Stimulated activated CD8-positive, alpha-beta memory T cell treated with anti-CD3 and anti-CD28 coated beads, Interleukin-4, amount 100 ng/mL, for 4 hours (primary cell): ENCODE measurements at places on chromosomes 7 and 10.

- no peak for DNase-seq
Observed at GRCh38 chr10:44946205-44946604, 13.4 kb upstream of the RASSF4 start.

DNA sequence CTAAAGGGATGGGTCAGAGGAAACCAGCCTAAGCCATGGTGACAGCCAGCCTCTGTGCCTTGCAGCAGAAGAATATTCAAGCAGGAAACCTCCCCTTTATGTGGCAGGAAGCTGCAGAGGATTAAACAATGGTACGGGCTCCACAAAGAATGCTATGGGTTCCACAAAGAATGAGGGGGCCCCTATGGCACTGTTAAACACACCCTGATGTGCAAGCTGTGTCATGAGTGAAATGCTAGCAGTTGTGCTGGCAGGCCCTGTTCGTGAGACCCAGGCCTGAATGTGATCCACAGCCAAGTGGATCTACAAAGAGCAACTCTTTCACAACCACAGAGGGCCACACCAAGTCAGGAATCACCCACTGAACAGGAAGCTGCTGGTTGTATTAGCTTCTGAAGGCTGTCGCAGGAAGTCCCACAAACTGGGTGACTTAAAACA is 68.9 kb downstream of the MYOF start:
- no peak for DNase-seq

- no peak for DNase-seq
Observed at GRCh38 chr7:96014617-96015016, 242.3 kb downstream of the DYNC1I1 start.

DNA sequence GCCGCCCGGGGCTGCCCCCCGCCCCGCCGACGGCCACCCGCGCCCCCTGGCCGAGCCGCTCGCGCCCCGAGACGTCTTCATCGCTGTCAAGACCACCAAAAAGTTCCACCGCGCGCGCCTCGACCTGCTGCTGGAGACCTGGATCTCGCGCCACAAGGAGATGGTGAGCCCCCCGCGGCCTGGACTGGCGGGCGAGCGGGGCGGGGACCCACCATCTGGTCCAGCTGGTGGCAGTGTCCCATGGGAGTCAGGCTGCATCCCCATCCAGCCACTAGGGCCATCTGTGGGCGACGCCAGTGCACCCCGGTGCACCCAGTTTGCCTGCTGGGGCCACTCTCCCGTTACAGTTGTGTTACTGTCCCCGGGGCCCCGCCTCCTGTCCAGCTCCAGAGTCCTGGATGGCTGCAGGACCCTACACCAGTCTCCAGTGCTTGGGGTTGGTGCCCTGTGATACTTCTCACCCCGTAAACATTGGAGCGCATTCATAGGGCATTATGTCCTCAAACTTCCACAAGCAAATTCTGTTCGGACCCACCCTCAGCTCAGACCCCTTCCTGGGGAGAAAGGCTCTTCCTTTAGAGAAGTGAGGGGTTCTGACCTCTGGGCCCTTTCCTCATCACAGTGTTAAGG is 672 bp downstream of the LFNG start:
- no peak for DNase-seq

GRCh38 chr7:91151916-91152315 is 112.3 kb upstream of the FZD1 start:
- no peak for DNase-seq

- no peak for DNase-seq
Observed at GRCh38 chr7:87671-88070, 104.7 kb upstream of the FAM20C start.

DNA sequence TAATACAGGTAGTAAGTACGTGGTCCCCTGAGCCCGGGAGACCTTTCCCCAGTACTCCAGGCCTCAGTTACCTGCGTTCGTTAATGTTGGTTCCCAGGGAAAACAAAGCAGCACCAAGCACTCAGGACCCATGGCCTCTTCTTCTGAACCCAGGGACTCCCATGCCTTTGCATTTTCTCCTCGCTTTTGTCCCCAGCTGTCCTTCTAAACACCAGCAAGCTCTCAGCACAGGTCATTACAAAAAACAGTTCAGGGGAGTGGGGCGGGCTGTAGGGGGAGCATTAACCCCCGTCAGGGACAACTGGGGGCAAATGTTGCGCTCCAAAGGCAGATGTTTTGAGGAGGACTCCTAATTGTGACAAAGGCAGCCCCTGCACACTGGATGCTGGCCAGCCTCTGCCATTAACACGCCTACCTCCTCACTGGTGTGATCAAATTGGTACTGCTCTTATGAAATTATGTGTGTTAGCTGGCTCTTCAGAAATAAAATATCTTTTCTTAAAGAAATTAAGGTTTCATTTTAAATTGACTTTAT is 80.5 kb upstream of the LRGUK start:
- no peak for DNase-seq

DNA sequence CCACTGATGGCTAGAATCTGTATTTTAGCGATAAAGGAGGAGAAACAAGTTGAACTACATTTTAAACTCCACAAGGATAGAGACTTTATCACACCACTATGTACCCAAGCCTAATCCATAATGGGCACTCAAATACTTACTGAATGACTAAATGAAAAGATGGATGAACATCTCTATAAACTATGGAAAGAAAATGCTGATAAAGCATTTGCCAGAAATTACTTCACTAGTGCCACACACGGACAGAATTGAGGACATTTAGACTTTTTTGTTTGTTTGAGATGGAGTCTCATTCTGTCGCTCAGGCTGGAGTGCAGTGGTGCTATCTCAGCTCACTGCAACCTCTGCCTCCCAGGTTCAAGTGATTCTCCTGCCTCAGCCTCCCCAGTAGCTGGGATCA is 1.7 kb upstream of the NSUN6 start:
- no peak for DNase-seq

- DNase-seq: no peak
Observed at GRCh38 chr7:13829914-13830900, 159.3 kb downstream of the ETV1 start.

DNA sequence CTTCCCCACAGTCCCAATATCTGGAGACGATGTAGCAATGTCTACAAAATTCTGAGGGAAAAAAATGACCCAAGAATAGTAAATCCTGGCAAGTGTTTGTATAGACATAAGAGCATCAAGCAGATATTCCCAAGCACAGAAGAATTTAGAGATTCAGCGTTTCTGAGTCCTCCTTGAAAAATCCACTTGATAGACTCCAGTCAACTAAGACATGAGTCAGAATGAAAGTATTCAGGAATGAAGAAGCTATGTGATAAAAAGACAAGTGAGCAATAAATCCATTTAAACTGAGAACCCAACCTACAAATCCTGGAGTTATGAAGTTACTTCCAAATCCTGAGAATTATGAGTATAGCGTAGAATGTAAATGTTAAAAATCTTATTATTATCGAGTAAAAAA is 86.1 kb upstream of the NPY start:
- DNase-seq: no peak

DNA sequence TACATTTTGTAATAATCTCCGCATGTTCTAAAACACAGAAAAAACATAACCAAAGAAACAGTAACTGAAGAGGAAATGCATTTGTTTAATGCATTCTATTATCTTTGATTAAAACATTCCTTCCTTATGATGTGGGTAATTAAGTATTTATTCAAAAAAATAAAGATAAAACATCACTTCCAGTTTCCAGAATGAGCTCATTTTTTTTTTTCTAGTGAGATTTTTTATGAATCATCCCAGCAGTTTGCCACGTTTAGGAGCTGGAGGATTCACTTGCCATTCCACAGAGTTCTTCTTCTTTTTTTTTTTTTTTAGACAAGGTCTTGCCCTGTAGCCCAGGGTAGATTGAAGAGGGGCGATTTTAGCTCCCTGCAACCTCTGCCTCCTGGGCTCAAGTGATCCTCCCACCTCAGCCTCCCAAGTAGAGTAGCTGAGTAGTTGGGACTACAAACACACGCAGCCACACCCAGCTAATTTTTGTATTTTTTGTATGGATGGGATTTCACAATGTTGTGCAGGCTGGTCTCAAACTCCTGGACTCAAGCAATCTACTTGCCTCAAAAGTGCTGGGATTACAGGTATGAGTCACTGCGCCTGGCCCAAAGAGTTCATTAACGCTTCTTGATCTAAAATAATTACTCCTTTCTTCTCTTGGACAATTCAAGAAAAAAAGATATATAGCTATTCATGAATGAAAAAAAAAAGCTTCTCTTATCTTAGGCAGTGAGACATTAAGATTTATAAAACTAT is 177.3 kb downstream of the DKK1 start:
- no peak for DNase-seq

GRCh38 chr10:95389982-95390381 is 99.2 kb upstream of the PDLIM1 start:
- DNase-seq: no peak

GRCh38 chr7:130020434-130020833 is 30.7 kb downstream of the ZC3HC1 start:
- DNase-seq: no peak

- no peak for DNase-seq
Observed at GRCh38 chr7:80997841-80998240, 79.0 kb upstream of the SEMA3C start.

- no peak for DNase-seq
Observed at GRCh38 chr7:28885771-28886170, 72.4 kb downstream of the TRIL start.

DNA sequence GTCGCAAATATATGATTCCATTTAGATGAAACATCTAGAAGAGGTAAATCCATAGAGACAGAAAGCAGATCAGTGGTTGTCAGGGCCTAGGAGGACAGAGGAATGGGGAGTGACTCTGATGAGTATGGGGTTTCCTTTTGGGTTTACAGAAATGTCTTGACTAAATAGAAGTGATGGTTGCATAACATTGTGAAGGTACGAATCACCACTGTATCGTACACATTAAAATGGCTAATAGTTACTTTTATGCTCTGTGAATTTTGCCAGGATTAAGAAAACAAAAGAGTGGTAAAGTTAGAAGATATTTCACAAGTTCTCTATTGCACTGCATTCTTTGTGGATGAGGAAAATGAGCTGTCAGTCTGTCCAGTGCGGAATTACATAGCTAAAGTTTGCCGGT is 407.4 kb downstream of the KCNMA1 start:
- no peak for DNase-seq

DNA sequence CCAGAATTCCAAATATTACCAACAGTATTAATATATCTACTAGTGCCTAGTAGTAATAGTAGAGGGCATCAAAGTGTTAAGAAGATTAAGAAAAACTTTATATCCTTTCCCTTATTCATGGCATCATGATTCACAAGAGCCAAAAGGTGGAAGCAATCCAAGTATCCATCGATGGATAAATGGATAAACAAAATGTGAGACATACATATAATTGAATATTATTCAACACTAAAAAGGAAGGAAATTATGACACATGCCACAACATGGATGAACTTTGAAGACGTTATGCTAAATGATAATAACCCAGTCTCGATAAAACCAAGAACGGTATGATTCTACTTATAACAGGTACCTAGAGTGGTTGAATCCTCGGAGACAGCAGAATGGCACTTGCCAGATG is 23.1 kb downstream of the CDCA7L start:
- DNase-seq: no peak

- no peak for DNase-seq
Observed at GRCh38 chr7:28245123-28245878, 64.7 kb upstream of the JAZF1 start.

DNA sequence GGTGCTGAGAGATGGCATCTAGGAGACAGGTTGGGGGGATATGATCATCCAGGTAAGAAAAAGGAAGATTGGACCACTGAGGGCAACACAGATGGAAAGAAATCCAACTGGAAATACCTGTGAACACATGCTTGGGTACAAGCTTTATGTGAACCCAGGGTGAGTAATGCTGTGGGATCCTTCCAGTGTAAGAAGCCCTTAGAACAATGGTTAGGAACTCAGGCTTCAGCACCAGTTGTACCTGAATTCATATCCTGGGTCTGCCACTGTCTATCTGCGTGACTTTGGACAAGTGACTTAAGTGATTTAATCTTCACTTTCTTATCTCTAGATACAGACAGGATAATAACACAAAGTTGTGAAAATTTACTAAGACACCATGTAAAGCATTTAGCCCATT is 131.0 kb downstream of the ST7 start:
- DNase-seq: no peak

DNA sequence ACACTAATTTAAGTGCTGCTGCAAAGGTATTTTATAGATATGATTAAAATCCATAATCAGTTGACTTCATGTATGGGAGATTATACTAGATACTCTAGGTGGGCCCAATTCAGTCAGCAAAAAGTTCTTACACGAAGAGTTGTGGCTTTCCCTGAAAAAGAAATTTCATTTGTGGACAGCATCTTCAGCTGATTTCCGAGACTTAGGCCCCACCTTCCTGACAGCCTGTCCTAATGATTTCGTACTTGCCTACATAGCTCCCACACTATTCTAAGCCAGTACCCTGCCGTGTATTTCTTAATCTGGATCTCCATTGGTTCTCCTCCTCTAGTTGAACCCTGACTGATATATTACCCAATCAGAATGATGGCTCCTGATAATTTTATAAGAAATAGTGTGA is 297.9 kb downstream of the EXOC4 start:
- DNase-seq: no peak
